NCI-H1436 (cell line): ENCODE measurements at places on chromosomes 4 and X.

DNA sequence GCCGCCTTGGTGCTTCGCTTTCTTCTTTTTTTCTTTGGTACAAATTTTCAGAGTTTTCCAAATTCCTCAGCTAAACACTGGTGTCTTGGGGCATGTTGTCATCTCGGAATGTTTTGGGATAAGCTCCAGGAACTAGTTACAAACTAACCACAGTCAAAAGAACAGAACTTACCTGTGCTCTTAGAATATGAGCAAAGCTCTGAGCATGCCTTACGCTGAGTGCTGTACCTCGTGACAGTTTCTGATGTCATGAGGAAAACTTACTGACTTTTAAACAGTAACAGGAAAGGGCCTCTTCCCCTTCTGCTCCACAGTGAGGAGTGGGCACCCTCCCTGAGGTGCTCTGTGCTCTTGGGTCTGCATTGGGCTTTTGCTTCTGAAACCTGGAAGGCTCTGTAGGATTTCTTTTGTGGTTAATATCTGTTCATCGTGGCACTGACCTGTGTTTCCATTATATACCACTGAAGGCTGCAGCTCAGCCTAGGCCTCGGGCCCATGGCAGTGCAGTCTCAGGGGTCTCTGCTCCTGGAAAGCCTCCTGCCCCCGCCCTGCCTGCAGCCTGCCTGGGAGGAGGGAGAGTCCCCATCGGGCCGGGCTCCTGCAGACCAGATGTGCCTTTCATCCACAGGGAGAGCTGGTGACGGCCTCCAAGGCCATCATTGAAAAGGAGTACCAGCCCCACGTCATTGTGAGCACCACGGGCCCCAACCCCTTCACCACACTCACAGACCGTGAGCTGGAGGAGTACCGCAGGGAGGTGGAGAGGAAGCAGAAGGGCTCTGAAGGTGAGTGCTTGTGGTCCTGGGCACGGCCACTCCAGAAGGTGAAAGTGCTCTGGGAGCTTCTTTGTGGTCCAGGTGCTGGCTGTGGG is 48.7 kb downstream of the NOP14 start:
- DNase-seq, result no peak

DNA sequence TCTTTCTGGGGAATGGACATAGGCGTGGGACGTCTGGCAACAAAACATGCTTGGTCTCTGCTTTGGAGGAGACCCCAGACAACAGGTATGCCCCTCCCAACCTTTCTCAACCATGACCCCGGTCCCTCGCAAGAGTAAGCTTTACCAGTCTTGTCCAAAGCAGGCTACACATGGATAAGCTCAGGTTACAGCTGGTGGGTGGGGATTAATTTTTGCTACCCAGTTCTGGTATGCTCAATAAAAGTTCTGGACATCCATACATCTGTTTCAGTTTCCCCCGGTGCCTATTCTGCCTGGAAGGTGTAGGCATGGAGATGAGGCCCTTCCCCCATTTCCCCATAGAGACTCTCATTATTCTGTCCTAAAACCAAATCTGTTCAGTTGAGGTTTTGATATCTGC is 54.5 kb upstream of the NOCT start:
- DNase-seq, result no peak

- no peak for DNase-seq
Measured at GRCh38 chr4:107870236-107870635, 45.5 kb downstream of the SGMS2 start.

DNA sequence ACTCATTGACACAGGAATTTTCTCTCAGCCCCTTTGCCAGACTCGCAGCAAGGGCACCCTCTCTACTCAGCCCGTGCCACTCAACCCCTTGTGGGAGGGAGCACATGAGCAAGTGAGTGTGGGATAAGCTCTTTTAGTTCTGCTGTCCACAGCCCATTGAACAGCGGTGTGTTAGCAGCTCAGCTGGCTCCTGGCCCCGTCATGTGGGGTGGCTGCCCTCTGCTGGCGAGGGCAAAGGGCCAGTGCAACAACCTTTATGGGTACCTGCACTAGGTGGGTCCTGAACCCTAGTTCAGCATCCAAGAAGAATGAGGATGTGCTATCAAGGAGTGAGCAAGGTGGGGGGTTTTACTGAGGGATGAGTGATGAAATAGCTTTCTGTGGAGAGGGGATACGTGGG is 85.0 kb upstream of the ZNF81 start:
- DNase-seq, result no peak

DNA sequence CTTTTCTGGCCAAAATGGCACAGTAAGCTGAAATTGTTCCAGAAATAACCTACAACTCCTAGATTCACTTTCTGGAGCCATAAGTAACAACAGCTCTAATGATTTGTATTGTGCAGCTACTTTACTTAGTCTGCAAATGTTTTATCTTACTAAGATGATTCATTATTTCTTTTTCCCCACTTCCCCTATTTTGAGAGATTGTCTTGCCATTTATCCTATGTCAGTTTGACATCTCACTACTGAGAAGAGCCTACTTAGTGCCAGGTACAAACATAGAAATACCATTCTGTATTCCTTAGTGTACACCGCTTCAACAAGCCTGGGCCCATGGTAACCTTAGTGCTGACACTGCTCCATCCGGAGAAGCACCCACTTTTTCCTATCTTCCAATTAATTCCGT is 13.8 kb upstream of the STK26 start:
- DNase-seq, result no peak

DNA sequence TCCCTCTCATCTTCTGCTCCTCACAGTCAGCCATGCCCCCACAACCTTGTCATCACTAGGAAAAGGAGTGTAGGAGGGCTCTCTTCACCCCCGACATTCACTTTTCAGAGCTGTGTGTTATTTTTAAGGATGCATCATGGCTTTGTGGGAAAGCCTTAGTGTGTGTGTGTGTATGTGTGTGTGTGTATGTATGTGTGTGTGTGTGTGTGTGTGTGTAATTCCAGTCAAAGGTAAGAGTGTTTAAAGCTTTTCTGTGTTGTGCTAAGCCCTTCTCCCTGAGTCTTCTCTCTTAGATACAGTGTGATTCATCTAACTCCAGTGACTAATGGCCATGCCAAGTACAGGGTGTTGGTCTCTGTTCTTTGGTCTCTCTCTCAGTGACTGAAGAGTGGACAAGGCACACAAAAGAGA is 76.6 kb downstream of the CHIC2 start:
- DNase-seq, result no peak

DNA sequence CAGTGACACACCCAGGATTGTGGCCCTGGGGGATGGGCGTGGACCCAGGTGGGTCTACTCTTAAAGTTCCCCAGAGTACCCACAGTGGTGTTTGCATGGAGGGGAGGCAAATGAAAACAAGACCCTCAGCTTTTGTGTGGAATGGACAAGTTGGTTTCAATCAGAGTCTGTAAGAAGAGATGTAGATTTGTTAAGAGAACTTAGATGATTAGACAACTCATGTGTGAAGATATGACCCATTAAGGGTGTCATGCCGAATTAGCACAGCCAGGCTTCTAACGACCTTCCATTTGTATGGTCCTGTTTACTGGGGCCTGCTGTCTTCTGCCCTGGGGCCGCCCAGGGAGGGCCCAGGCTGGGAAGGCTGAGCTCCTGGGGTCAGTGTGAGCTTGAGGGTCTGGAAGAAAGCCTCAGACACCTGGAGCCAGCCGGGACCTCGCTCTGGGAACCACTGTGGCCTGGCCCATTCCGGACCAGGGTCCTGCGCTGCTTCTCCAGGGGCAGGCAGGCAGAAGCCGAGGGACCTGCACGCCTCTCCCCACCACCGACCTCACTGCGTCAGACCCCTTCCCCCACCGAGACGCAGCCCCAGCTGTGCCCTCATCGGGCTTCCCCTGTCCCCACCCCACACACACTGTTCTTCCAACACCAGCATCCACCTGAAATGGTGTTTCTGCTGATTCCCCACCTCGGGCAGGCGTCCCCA is 20.4 kb downstream of the UVSSA start:
- DNase-seq, result no peak

- DNase-seq, result no peak
Measured at GRCh38 chr4:119498527-119498926, 130.1 kb downstream of the PDE5A start.
